Erythroblast (primary cell): ENCODE measurements at places on chromosomes 13 and 19.

DNA sequence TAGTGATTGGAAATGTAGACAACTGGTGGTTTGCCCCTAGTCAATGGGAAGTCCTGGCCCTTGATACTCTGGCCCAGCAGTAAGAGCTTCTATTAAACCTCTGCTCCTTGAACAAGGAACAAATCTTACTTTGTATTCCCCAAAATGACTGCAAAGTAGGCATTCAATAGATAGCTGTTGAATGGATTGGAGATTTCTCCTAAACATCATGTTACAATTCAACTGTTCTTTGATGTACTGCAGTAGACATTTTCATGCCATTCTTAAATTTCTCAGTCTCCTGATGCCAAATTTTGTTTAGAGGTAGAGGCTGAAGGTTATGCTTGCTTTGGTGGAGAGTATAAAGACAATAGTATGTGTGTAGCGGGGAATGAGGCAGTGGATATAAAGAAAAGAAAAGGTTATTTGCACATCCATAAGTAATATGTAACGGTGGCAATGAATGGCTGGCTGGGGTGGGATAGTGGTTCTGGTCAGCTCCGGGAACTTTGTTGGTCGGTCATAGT, 12.8 kb downstream of the MIR17HG start:
- DNase-seq, result no peak

DNA sequence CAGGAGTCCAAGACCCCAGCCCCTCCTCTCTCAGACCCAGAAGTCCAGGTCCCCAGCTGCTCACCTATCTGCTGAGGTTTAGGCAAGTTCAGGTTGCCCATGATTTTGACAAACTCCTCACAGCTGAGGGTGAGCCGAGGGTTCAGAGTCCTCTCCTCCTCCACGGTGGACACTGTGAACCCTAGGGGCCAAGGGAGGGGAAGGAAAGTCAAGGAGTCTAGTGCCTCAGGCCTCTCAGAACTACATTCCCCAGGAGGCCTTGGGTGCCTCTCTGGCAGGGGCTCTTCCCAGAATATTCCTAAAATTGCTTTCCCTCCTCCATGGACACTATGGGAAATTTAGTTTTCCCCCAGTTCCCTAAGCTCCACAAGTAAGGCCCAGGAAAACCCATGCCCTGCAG, 3.3 kb upstream of the PHLDB3 start:
- DNase-seq, result no peak

DNA sequence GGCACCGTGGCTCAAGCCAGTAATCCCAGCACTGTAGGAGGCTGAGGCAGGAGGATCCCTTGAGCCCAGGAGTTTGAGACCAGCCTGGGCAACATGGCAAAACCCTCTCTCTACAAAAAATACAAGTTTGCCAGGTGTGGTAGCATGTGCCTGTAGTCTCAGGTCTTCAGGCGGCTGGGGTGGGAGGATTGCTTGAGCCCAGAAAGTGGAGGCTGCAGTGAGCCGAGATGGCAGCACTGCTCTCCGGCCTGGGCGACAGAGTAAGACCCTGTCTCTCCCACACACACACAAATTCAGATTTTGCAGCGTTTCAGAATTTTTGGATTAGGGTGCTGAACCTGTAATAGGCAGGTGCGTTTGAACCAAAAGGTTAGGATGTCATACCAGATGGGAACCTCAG, 2.2 kb downstream of the RPS11 start:
- no peak for DNase-seq

DNA sequence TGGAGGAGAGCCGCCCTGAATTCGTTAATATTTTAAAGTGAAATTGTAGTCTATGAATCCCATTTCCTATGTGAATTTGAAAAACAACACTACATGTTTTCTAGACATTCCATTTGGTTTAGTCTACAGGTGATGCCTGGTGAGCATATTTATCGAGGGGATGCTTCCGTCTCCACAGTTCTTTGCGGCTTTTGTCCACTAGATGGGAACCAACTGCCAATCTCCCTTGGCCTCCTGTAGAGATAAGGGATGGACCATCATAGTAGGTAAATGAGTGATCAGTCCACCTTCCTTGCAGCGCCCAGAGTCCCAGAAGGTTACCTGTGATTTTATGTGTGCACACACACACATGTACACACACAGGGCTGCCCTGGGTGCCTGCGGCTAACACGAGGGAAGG, 289.8 kb upstream of the SOX21 start:
- no peak for DNase-seq

DNA sequence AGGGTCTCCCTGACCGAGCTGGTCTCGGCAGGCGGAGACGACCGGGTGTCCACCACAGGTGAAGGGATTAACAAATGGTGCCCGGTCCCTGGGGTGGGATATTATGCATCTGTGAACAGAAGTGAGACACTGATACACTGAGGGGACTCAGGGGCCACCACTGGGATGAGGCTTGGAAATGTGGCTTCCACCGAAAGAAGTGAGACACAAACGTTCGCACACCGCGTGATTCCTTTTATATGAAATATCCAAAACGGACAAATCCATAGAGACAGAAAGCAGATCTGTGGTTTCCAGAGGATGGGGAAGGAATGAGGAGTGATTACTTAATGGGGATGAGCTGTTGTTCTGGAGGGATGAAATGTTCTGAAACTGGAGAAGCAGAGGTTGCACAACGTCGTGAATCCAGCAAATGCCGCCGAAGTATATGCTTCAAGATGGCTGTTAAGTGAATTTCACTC, 47.5 kb downstream of the C13orf46 start:
- DNase-seq, result no peak

GRCh38 chr13:32528358-32528757, 10.2 kb downstream of the N4BP2L2 start:
- DNase-seq, result peak; percentile 36

DNA sequence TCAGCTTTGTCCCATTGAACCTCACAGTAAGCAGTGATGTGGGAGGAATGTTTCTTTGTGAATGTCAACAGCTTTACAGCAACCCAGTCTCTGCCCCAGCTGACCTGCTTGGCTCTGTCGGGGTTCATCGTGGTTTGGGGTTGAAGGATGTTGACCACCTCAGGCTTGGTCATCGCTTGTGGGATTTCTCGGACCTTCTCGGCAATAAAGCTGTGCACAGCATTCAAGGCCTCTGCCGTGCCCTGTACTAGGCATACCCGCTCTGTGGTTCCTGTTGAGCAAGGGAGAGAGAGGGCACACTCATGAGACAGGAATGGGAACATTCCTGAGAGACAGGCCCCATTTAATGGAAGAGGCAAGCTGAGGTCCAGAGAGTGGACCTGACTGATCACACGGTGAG, 20.0 kb downstream of the NOVA2 start:
- DNase-seq, result no peak

DNA sequence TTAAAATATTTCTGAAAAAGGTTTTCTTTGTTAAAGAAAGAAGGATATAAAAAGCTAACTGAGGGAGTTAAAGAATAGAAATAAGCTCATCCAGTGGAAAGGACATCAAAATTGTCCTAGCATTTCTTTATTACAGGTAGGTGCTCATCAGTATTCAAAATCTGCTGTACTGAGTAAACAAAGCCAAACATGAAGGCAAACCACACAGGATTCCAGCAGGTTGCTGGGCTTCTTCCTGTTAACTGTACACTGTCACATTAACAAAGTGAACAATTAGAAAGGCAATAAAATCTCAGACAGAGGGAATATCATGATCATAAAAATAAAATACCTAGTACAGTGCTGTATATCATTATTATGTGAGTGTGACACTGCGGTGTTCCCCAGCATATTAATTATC, 1541.0 kb downstream of the SLITRK5 start:
- no peak for DNase-seq

DNA sequence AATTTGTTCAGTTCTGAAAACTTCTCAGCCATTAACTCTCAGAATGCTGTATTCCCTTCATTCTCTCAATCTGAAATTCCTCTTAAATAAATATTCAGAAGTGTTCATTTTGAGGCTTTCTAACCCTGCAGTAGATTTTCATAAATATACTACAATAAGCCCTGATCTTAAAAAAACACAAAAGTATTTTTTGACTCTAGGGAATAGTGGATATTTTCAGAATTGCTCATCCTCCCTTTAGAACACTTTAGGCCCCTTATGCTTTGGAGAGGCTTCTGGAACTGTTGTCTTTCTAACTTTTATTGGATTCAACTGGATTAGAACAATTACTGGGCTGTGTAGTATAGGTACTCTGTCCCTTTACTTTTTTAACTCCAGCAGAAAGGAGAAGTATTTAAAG, 1662.6 kb upstream of the MIR17HG start:
- DNase-seq, result no peak

- peak; percentile 30 for DNase-seq
Measured at GRCh38 chr19:2546128-2547032, 70.5 kb downstream of the GADD45B start.

DNA sequence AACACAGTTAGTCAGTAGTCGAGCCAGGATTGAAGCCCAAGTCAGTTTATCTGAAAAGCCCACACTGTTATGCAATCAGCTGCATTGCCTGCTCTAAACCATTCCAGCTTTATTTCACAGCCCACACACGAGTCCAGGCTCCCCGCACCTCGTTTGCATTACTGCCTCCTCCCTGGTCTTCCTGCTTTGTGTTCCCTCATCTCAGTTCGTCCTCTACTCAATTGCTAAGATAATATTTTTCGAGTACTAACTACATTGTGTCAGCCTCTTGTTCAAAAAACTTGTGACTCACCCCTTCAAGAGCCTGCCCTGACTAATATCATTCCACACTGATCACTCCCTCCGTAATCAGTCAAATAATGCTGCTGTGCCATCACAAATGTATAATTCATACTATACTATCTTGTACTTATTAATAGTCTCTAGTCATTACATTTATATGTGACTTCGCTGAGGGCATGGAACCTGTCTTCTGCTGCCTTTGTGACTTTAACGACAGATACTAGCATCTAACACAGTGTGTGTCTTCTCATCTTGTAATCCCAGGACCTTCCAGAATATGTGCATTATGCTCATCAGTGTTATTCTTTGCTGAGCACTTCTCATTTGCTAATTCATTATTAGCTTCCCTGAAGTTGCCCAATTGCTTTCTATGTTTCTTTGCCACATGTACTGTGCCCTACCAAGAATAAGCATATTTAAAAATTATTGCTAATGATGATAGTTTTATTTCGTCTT, 26.2 kb upstream of the WDFY2 start:
- DNase-seq, result no peak

DNA sequence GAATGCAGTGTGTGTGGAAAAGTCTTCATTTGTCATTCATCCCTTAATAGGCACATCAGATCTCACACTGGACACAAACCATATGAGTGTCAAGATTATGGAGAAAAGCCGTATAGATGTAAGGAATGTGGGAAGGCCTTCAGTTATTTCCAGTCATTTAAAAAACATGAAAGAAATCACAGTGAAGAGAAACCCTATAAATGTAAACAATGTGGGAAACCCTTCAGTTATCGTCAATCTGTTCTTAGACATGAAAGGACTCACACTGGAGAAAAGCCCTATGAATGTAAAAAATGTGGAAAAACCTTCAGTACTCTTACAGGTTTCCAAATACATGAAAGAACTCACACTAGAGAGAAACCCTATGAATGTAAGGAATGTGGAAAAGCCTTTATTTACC, 45.3 kb downstream of the ZNF136 start:
- DNase-seq, result no peak

DNA sequence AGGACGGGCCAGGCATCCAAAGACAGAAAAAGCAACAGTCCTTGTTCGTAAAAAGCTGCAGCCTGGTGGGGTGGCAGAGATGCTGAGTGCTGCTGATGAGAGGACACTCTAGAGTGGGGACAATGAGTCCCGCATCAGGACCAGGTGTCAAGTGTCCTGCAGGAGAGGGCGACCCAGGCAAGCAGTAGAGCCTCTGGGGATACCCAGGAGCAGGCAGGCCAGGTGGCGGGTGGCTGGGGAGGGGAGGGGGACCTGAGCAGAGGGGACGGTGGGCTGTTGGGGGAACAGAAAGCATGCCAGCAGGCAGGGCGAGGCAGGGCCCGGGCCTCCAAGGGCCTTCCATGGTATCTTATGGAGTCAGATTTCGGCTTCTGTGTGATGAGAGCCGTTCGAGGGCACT, 35.8 kb downstream of the GGACT start:
- DNase-seq, result no peak

- DNase-seq, result peak; percentile 2
Measured at GRCh38 chr19:29084266-29084665, 128.7 kb downstream of the UQCRFS1 start.

GRCh38 chr13:60001889-60002288, 161.8 kb downstream of the DIAPH3 start:
- no peak for DNase-seq

DNA sequence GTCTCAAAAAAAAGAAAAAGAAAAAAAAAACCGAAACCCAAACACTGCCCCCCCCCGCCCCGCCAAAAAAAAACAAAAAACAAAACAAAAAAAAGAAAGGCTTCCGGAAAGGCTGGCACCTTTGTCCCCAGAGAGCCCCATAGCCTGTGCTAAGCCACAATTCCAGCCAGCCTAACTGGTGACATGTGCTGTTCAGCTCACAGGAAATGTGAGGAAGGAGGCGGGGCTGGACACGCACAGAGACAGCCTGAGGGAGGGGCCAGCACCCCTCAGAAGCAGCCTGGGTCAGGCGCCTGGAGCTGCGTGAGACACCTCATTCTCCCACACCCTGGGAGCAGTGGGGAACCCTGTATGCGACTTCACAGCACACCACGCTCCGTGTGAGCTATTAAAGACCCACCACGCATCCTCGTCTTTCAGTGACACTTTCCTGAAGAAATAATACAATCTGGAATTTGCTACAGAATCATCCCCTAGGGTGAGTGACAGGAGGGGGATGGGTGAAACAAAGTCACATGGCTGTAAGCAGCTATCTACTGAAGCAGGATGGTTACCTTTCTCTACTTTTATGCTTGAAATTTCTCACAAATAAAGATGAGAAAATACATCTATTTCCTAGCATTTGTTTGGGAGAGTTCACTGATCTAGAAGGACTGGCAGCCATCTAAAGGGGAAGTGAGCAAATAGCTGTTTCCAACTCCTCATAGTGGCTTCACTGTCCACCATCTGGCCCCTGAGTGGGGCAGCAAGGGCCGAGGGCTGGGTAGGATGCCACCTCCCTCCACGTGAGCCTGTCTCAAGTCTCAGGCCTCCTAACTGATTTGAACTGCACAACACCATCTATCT, 12.3 kb upstream of the SLC35E1 start:
- DNase-seq, result peak; percentile 76

DNA sequence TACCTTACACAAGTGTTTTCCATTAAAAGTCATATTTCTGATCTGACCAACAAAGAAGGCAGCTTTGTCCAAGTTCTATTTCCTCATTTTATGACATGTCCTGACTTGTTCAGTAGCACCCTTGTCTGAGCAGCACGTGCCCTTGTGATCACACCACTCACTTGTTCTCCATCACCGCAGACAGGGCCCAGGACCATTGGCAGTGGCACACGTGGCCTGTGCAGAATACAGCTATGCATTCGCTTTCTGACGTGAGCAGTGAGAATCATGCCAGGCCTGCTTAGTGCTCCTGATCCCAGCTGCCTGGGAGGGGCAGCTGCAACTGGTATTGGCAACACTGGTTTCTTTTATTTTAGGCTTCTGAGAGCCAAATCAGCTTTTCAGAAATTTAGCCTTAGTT, 134.2 kb downstream of the FRY start:
- DNase-seq, result no peak
